Stimulated activated CD4-positive, alpha-beta T cell treated with anti-CD3 and anti-CD28 coated beads, Interleukin-12 subunit alpha, Interleukin-12 subunit beta, amount 100 ng/mL, for 48 hours (primary cell): ENCODE measurements at places on chromosomes 16 and 17.

DNA sequence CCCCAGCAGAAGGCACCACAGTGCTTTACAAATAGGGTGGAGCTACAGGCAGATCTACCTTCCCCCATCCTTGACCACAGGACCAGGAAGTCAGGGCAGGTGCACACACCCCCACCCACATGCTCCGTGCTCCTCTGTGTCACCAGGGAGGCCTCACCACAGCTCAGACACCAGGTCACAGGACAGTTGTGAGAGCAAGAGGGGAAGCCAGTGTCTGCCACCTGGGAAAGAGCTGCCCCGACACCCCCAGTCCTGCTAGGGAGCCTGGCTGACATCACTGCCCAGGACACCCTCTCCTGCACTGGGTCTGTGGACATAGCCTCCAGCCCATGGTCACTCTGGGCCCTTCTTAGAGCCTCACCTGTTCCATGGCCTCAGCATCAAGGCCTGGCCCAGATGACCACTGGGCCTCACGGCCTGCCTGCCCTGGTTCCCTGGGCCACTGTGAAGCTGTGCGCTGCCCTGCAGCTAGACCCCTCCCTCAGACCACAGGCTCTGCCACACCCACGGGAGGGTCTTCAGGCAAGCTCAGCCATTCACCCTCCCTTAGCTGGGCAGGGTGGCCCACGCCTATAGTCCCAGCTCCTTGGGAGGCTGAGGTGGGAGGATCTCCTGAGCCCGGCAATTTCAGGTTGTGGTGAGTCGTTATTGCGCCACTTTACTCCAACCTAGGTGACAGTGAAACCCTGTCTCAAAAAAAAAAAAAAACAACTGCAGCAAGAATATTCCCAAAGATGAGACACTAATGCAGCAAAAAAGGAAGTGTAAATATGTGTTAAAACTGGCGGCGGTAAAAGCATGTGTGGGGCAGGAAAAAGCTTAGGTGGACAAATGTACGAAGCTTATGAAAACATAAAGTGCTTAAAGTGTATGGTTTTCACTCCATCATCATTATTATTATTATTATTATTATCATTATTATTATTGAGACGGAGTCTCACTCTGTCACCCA is 14.2 kb downstream of the POLR3K start:
- peak; percentile 25 for DNase-seq

DNA sequence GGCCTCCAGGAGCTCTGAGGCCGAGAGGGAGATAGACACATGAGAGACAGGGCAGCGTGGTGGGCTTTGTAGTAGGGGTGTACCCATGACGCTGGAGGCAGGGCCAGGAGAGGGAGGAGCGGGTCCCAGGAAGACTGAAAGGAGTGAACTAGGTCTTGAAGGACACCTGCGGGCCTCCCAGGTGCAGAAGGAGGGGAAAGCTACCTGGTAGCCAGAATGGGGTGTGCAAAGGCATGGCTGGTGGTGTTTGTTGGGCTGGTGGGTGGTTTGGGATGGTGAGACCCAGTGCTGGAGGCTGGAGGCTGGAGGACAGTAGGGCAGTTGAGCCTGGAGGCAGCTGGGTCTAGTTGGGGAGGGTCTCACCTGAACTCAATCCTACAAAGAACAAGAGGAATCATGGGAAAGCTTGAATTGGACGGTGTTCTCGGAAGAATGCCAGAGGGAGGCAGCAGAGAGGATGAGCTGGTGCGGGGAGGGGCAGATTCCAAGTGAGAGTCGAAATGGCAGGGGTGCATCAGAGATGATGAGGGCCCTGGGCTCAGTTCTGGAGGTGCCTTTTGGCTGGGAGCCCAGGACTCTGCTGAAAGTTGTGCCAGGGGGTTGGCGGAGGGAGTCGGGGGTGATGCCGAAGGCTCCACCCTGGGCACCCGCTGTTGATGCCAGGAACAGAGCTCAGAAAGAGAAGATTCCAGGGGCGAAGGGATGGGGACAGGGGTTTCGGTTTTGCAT is 21.2 kb downstream of the C1QTNF1 start:
- DNase-seq, result no peak

- no peak for DNase-seq
These were observed 52.8 kb upstream of the GNG13 start for GRCh38 chr16:853306-853705.

- no peak for DNase-seq
These were observed 104.1 kb downstream of the BANP start for GRCh38 chr16:88055356-88055755.

DNA sequence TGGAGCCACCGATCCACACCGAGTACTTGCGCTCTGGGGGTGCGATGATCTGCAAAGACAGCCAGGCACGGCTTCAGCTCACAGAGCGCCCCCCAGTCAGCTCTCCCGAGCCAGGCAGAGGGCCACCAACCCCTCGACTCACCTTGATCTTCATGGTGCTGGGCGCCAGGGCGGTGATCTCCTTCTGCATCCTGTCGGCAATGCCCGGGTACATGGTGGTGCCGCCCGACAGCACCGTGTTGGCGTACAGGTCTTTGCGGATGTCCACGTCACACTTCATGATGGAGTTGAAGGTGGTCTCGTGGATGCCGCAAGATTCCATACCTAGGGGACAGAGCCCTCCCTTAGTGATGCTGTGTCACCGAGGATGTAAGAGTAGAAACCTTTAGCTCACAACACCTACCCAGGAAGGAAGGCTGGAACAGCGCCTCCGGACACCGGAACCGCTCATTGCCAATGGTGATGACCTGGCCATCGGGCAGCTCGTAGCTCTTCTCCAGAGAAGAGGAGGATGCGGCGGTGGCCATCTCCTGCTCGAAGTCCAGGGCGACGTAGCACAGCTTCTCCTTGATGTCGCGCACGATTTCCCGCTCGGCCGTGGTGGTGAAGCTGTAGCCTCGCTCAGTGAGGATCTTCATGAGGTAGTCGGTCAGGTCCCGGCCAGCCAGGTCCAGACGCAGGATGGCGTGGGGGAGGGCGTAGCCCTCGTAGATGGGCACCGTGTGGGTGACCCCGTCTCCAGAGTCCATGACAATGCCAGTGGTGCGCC is 1.6 kb downstream of the ACTG1 start:
- DNase-seq, result no peak
